ENCODE measurements at places on chromosomes 6 and 20.

DNA sequence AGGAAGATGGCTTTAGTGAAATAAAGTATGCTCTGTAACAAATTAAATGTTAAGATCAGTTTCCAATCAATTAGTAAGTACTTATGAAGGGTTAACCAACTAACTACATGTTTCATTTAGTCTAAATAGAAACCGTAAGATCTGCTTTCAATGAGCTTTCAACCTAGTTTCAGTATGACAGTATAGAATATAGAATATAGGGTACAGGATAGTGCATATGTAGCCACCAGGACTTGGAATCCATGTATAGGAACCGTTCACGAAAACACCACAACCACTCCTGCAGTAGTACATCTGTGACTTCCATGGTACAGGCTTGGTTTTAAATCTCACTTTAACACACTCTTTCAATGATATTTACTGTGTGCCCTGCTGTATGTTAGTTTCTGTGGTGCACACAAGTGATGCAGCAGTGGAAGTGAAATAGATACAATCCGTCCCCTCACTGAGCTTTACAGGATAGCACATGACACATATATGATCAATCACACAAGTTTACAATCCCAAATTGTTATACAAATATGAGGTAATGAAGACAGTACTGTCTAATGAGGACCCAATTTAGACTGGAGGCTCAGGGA lies 479.7 kb upstream of the MARCKS start:
- no peak for DNase-seq

DNA sequence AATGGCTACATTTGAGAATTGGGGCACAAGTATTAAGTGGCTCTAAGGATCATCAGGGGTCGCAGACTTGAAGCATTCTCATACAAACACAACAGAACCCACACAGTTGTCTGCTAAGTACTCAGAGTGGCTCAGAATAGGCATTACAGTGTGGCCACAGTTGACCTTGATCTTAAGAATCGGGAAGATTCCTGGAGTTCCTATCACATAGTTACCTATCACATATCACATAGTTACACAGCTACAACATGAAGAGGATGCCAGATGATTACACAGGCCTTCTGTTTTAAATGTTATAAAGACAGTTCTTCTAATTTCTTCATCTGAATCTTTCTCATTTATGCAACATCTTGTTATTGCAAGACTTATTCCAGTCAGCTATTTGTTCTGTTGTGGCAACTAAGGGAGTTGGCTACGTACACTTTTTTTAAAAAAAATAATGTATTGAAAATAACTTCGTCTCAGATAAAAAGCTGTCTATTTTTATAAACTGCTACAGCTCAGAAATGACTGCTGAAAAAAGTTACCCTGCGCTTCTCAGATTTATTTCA lies 129.0 kb downstream of the REV3L start:
- DNase-seq = no peak

DNA sequence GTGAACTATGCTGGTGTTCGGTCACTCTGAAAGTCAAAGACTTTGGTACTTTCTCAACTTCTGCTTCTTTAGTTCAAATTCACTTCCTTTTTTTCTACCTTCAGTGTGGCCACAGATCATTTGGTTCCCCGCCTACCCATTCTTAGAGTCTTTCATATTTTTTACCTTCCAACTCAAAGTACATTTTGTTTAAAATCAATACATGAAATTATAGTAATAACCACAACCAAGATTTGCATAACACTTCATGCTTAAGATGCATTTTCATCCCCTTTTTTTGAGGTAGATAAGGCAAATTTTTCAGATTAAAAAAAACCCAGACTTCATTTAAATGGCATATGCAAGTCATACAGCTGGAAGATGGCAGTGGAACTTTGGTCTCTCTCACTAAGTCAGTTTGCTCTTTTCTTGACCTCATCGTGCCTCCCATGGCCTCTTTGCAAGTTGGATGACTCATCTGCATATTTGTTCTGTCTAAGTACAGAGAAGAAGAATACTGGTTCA lies 11.9 kb upstream of the CNR1 start:
- DNase-seq = no peak

GRCh38 chr6:106609699-106610098 lies 19.6 kb downstream of the RTN4IP1 start:
- peak; percentile 34 for DNase-seq

DNA sequence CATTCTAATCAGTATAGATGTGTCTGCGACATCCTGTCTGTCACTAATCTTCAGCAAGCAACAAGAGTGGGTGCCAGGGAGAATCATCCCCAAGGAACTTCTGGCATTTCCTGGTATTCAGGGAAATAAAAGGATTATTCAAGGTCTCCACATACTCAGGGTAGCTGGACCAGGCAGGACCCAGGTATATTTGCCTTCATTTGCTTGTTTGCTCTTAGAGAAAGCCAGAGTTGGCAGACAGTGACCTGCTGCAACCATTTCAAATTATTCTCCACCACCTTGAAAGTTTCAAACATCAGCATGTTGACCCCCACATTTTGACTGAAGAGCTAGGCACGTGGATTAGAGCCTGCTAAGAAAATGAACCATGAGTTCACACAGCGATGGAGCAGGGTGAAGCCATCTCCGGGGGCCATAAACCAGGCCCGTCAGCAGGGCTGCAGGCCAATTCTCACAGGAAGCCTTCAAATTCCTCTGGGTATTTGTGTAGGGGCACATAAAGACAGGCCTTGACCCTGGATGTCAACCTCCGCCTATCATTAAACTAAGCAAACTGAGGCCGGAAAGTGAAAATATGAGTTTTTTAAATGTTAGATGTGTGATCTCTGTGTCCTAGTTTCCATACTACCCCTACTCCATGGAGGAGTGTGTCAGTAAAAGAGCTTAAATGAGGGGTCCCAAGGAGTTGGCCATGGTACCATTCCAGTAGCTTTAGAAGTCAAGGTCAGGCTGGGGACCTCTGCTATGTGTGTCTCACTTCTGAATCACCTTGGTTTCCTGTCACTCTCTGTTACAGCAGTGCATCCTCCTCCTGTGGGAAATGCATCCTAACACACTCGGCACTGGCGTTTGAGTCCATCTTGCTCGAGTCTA lies 32.9 kb downstream of the TRAM2 start:
- DNase-seq = no peak

DNA sequence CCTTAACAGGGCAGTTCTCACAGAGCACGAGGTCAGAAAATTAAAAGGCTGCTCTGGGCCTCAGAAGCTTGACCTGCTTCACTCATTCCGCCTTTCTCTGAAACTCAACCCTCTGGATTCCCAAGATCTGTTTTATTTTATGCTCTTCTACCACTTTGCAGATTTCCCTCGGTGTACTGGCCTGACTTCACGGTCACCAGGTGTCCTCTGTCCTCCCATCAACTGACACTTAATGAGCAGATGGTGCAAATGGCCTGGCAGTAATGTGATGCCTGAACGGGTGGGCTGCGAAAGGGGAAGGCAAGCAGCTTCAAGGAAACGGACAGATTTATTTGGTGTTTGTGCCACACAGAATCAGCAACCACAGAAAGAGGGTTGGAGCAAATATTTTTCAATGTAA lies 169.7 kb upstream of the TFAP2D start:
- DNase-seq = no peak

DNA sequence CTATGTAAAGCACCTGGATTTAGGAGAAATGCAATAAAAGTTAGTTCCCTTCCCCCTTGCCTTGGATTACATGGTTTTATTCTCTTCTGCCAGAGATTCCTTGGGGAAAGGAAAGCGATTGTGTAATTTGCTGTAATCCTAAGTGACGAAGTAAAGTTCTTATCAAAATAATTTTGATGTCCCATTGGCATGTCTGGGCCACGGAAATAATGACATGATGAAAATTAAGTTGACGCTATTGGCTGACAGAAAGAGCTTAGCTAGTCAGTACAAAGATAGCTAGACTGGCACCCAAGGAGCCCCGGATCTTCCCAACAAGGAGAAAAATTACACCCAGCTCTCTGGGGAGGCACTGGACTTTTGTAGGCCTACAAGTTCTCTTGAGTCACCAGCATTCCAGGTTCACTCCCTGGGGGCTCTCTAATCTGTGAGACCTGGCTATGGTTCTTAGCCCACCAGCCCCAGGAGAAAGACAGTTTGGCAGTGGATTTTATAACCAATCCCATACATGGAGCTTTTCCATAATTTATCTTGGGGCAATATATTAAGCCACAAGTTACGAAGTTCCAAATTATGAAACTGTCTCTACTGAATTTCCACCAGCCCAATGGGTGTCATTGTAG lies 59.9 kb downstream of the FOXA2 start:
- no peak for DNase-seq

DNA sequence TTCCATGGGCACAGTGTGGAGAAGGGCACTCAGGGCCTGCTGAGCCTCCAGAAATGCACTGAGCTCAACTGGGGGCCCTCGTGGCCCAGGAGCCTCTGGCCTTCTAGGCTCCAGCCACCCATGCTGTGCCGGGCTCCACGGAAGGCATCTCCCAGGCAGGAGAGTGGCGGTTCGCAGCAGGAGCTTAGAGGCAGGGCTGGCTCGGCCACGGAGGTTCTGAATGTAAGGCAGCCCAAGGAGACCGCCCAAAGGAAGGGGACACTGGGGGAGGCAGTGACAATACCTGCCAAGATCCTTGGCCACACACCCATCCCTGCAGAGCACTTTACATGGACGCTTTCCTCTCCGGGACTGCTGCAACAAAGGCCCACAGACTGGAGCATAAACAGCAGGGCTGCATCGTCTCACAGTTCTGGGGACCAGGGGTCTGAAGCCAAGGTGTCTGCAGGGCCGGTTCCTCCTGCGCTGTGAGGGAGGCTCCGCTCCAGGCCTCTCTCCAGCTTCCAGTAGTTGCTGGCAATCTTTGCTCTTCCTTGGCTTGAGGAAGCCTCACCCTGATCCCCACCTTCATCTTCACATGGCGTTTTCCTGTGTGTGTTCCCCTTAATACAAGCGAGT lies 128.2 kb upstream of the CDH4 start:
- DNase-seq = no peak

DNA sequence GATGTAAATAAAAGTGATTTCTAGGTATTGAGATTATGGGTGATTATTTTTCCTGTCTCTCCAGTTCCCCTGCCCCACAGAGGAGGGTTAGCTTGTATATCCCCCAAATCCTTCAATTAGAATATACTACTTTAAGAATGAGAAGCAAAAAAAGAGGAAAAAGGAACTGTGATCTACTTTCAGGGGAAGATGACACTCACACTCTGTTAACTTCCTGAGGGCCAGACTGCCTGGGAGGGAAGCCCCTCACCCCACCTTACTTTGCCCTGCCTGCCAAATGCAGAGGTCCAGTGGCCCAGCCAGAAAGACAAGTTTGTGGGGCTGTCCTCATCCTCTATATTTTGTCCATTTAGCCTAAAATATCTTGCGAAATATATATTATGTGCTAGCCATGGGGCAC lies 9.2 kb upstream of the LY86 start:
- DNase-seq = no peak

DNA sequence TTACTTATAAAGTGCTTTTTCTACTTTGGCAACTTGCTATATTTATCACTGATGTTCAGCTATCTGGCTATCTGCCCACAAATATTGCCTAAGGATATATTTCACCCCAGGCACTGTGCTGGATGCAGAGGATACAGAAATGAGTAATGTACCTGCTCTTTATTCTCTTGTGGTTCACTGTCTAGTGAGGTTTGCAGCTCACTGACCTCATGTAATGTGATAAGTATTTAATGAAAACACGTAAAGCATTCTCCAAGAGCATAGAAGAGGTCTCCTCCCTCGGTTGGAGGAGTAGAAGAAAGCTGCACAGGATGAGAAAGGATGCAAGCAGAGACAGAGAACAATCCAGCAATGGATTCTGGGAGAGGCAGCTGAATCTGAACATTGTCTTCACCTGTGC lies 610.7 kb downstream of the CBLN4 start:
- DNase-seq = no peak

DNA sequence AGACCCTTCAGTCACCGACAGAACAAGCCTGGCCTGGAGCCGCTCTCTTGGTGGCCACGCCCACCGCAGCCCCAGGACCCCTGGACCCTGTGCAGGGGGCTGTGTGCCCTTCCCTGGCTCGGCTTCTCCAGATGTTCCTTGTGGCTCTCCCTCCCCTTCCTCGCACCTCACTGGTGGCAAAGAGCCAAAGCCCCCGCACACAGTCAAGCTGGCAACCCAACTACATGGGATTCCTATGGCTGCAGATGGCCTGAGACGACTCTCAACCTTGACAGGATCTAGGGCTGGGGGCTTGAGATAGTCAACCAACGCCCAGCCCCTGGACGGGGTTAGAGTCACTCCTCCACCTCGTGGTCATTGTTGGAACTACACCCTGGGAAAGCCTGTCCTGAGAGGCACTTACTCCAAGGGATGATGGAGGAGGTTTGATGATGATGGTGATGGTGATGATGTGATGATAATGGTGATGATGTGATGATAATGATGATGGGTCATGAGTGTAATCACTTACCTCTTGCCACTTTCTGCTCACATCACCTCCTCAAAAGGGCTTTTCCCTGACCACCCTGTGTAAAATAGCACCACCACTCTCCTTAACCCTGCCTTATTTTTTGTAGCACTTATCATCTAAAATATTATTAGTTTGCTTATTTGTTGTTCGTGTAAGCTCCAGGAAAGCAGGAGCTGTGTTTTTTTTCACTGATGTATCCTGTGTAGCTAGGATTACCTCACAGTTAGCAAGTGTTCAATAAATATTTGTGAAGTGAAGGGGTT lies 278.4 kb downstream of the LRFN2 start:
- DNase-seq = peak; percentile 89

- no peak for DNase-seq
Observed at GRCh38 chr6:80527552-80528052, 421.1 kb downstream of the BCKDHB start.

DNA sequence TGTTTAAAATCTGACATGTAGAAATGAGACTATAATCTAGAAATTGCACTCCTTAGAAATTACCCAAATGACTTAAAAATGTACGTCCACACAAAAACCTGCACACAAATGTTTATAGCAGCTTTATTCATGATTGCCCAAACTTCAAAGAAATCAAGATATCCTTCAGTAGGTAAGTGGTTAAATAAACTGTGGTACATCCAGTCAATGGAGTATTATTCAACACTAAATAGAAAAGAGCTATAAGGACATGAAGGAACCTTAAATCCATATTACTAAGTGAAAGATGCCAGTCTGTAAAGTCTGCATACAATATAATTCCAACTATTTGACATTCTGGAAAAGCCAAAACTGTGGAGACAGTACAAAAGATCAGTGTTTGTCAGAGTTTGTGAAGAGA lies 513.4 kb downstream of the PKHD1 start:
- DNase-seq = no peak

- DNase-seq = no peak
Observed at GRCh38 chr6:44041461-44042260, 85.6 kb downstream of the MRPL14 start.

- no peak for DNase-seq
Observed at GRCh38 chr6:78770765-78771164, 96.6 kb upstream of the IRAK1BP1 start.

DNA sequence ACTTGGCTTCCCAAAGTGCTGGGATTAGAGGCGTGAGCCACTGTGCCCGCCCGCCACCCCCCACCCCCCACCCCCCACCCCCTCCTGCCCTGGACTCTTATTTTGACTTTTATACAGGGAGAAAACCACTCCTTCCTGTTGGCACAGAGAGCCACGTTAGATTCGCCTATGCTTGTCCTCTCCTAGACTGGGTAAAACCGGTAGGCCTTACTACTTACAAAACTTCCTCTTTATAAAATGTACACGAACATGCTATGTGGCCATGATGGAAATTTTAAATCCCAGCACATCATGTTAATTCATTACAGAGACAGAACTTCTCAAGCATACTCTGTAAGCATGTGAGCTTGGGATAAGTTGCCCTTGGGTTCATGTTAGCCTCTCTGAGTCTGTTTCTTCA lies 124.2 kb downstream of the SLC24A3 start:
- DNase-seq = no peak

- no peak for DNase-seq
Observed at GRCh38 chr6:63816982-63817436, 181.4 kb downstream of the PHF3 start.
